ENCODE measurements at places on chromosomes 12 and 14. TPM values are rescaled to one million over a fixed set of nuclear protein-coding genes. Genes with fewer than 3 reads are reported as not detected.

DNA sequence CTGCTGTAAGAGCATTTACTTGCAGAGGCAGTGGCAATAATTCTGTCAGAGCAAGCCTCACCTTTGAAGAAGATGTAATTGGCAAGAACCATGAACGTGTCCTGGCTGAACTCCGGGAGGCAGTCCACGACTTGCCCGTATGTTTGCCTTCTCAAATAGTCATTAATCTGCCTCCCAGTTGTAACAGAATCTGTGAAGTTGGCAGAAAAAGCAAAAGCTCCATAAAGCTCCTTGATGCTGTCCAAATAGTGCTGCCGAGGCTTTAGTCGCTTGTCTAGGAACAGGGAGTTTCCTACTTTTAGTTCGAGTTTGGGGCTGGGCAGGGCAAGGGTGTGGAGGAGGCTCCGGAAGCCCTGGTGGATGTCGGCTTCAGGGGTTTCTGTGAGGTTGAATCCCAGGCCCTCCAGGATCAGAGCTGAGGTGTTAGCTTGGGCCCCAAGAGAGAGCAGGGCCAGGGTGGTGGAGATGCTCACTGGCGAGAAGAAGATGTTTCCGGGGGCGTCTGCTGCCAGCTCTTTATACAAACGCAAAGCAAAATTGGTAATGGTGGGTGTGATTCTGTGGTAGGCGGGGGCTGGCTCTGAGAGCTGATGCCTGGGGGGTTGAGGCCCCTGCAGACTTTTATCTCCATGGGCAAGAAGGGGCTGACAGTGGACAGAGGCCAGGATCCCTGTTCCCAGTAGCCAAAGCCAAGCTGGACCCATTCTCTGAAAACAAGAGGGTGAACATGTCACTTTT lies 4.4 kb downstream of the SERPINA11 start:
- no peak overlapping the region for H3K4me3 ChIP-seq
- 0 out of 2 replicates have a peak, but pooled peaks cover 8% of the 10 kb centered on the region for H3K27me3 ChIP-seq
- H3K4me1 ChIP-seq = no peaks in the 10 kb centered on the region
- no peak for DNase-seq
- no peaks in the 10 kb centered on the region for H3K36me3 ChIP-seq
- no peak overlapping the region for H3K27ac ChIP-seq

GRCh38 chr12:123576611-123577010 lies 7.7 kb upstream of the TMED2 start:
- H3K27me3 ChIP-seq = no peaks in the 10 kb centered on the region
- H3K4me1 ChIP-seq = peaks cover 6% of the 10 kb centered on the region
- no peaks in the 10 kb centered on the region for H3K36me3 ChIP-seq
- H3K4me3 ChIP-seq = no peak overlapping the region
- no peak for DNase-seq
- H3K27ac ChIP-seq = no peak overlapping the region

- peaks cover 33% of the 10 kb centered on the region for H3K4me1 ChIP-seq
- peak; percentile 99 for DNase-seq
- H3K36me3 ChIP-seq = no peaks in the 10 kb centered on the region
- no peaks in the 10 kb centered on the region for H3K27me3 ChIP-seq
- H3K4me3 ChIP-seq = no peak overlapping the region
Measured at GRCh38 chr14:57382283-57382682, 8.1 kb upstream of the NAA30 start.

- H3K27me3 ChIP-seq = no peaks in the 10 kb centered on the region
- H3K4me3 ChIP-seq = no peak overlapping the region
- H3K36me3 ChIP-seq = 0 out of 2 replicates have a peak, but pooled peaks cover 2% of the 10 kb centered on the region
- no peak overlapping the region for H3K27ac ChIP-seq
- peaks cover 11% of the 10 kb centered on the region for H3K4me1 ChIP-seq
Measured at GRCh38 chr12:25976289-25976688, 17.8 kb downstream of the RASSF8 start.

- H3K36me3 ChIP-seq = no peaks in the 10 kb centered on the region
Measured at GRCh38 chr14:93006567-93007051, 83.7 kb downstream of the CHGA start.

DNA sequence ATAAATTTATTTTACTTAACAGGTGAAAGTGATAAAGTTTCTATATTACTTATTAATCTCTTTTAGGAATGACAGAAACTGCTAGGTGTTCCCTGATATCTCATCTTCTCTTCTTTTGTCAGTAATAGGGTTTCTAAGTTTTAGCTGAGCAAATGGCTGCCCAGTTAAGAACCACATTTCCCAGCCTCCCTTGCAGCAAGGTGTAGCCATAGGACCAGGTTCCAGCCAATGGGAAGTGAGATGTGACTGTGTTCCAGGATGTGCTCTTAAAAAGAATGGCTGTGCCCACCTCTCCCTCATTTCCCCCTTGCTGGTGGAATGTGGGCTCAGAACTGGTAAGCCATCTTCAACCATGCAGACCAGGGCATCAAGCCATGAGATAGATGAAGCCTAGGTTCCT lies 165.6 kb downstream of the HELB start:
- no peaks in the 10 kb centered on the region for H3K4me1 ChIP-seq
- no peak for DNase-seq
- no peak overlapping the region for H3K27ac ChIP-seq
- H3K27me3 ChIP-seq = 0 out of 2 replicates have a peak, but pooled peaks cover 5% of the 10 kb centered on the region
- H3K36me3 ChIP-seq = no peaks in the 10 kb centered on the region
- no peak overlapping the region for H3K4me3 ChIP-seq

DNA sequence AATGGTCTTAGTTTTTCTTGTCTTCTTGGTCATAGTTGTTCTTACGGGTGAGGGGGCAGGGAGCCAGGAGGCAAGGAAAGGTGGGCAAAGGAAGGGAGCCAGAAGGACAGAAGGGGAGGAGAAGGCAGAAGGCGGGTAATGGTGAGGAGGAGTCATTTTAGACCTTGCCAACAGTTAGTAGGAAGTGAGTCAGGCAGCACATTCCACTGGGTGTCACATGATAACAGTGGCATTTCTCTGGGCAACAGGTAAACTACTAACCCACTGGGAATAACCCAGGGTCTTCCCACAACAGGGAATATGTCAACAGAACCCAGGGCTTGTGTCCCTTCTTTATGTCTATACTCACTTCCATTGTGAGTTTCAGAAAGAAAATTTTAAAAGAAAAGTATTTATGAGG lies 127.6 kb downstream of the SLC8A3 start:
- peaks cover 10% of the 10 kb centered on the region for H3K4me1 ChIP-seq
- no peak overlapping the region for H3K4me3 ChIP-seq
- peak; percentile 56 for DNase-seq
- peaks cover 43% of the 10 kb centered on the region for H3K27me3 ChIP-seq

DNA sequence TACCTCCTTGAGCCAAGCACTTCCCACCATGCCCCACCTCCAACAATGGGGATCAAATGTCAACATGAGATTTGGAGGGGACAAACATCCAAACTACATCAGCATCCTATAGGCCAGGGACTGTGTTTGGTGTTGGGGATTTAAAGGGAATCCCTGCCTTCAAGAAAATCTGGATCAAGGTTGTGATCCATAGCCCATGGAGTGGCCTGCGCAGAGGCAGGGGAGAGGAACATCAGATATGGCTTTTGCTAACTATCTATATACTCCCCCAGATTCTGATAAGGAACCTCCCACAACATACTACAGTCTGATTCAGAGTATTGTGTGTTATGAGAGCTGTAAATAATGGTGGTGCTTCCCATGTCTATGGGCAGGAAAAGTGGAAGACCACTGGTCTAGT lies 5.1 kb downstream of the KIF5A start:
- no peak for DNase-seq
- H3K4me1 ChIP-seq = no peaks in the 10 kb centered on the region
- H3K36me3 ChIP-seq = no peaks in the 10 kb centered on the region

DNA sequence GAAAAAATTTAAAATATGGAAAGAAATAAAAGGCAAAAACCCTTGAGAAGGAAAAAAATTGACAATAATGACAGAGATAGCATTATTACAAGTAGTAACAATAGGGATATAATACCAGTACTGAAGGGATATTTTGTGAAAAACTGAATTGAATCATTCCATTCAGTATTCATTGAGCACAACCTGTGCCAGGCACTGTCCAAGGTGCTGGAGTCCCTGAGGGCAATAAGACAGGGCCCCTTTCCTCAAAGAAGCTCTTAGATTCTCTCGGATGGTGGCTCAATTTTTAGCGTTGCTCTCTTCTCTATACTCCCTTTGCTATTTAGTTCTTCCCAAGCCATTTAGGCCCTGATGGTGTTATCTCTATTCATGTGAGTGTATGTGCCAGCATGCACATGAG lies 34.3 kb upstream of the GAS2L3 start:
- H3K4me1 ChIP-seq = no peaks in the 10 kb centered on the region
- peak; percentile 65 for DNase-seq
- H3K4me3 ChIP-seq = no peak overlapping the region
- H3K36me3 ChIP-seq = no peaks in the 10 kb centered on the region
- H3K27ac ChIP-seq = no peak overlapping the region
- H3K27me3 ChIP-seq = peaks cover 28% of the 10 kb centered on the region

- no peak overlapping the region for H3K27ac ChIP-seq
- DNase-seq = peak; percentile 56
- H3K4me1 ChIP-seq = peaks cover 27% of the 10 kb centered on the region
- no peaks in the 10 kb centered on the region for H3K36me3 ChIP-seq
Measured at GRCh38 chr12:67966560-67966959, 22.7 kb upstream of the IFNG-AS1 start.

DNA sequence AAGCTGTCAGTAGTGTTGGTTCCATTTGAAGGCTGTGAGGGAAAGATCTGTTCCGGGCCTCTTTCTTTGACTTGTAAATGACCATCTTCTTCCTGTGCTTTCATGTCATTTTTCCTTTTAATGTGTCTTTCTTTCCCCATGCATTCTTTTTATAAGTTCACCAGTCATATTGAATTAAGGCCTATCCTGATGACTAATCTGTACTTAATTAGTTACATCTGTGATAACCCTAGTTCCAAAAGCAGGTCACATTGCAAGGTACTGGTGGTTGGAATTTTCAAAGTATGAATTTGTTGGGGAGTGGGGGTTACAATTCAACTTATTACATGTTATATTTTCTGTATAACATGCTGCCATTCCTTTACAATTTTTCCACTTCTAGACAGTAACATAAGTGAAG lies 1642.1 kb upstream of the FLRT2 start:
- no peaks in the 10 kb centered on the region for H3K27me3 ChIP-seq
- no peak overlapping the region for H3K4me3 ChIP-seq
- no peak for DNase-seq
- H3K4me1 ChIP-seq = no peaks in the 10 kb centered on the region
- H3K27ac ChIP-seq = no peak overlapping the region
- H3K36me3 ChIP-seq = no peaks in the 10 kb centered on the region

GRCh38 chr12:43551279-43551970 lies 578 bp downstream of the ADAMTS20 start:
- no peak for DNase-seq
- no peaks in the 10 kb centered on the region for H3K4me1 ChIP-seq
- no peak overlapping the region for H3K27ac ChIP-seq
- peaks cover 31% of the 10 kb centered on the region for H3K27me3 ChIP-seq

- no peak for DNase-seq
- no peak overlapping the region for H3K4me3 ChIP-seq
- H3K27ac ChIP-seq = no peak overlapping the region
- no peaks in the 10 kb centered on the region for H3K27me3 ChIP-seq
- peaks cover 12% of the 10 kb centered on the region for H3K36me3 ChIP-seq
Measured at GRCh38 chr12:64018524-64018923, 174.0 kb downstream of the SRGAP1 start.

- no peak overlapping the region for H3K27ac ChIP-seq
- no peak for DNase-seq
- peaks cover 38% of the 10 kb centered on the region for H3K4me1 ChIP-seq
- no peaks in the 10 kb centered on the region for H3K36me3 ChIP-seq
- no peak overlapping the region for H3K4me3 ChIP-seq
Measured at GRCh38 chr12:78186670-78187069, 356.0 kb downstream of the NAV3 start.

DNA sequence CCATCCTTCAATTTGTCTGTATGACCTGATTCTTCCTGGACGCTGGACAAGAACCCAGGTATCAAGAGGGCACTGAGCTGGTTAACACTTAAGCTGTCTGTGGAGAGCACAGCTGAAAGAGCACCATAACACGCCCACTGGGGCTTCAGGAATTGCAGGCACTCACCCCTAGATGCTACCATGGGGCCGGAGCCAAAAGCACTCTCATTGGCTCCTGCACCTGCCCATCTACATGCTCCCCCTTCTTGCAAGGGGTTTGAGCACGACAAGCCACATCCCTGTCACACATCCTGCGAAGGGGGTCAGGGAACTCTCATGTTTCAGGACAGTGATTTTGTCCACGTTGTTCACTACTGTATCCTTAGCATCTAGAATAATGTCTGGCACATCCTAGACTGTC lies 35.1 kb upstream of the TBC1D15 start:
- no peak for DNase-seq
- 0 out of 2 replicates have a peak, but pooled peaks cover 7% of the 10 kb centered on the region for H3K27me3 ChIP-seq
- H3K4me1 ChIP-seq = no peaks in the 10 kb centered on the region

GRCh38 chr14:89397569-89398230 lies 19.3 kb downstream of the FOXN3 start:
- H3K4me3 ChIP-seq = no peak overlapping the region
- no peak overlapping the region for H3K27ac ChIP-seq
- no peaks in the 10 kb centered on the region for H3K27me3 ChIP-seq
- no peaks in the 10 kb centered on the region for H3K4me1 ChIP-seq
- H3K36me3 ChIP-seq = no peaks in the 10 kb centered on the region

DNA sequence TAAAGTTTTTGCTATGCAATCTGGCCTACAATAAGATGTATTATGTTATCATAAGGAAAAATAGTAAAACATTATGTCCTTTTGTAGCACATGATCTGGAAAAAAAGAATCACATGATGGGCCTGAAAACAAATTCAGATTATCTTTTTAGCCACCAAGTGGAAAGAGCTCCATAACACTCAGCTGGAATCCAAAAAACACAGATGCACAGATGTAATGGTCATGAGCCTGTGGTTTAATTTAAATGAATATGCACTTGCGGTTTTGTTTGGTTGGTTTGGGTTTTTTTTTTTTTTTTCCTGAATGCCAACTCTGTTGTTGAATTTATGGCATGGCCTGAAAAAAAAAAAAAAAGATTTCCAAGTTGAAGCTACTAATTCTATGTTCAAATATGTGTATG lies 4.1 kb downstream of the KCNC2 start:
- H3K4me3 ChIP-seq = no peak overlapping the region
- H3K27me3 ChIP-seq = no peaks in the 10 kb centered on the region
- no peaks in the 10 kb centered on the region for H3K4me1 ChIP-seq
- no peak for DNase-seq
- H3K36me3 ChIP-seq = no peaks in the 10 kb centered on the region

- no peaks in the 10 kb centered on the region for H3K36me3 ChIP-seq
- peaks cover 20% of the 10 kb centered on the region for H3K4me1 ChIP-seq
- no peak overlapping the region for H3K27ac ChIP-seq
- no peak overlapping the region for H3K4me3 ChIP-seq
- DNase-seq = peak; percentile 53
Measured at GRCh38 chr14:35355981-35356841, 48.3 kb downstream of the NFKBIA start.

- H3K4me1 ChIP-seq = no peaks in the 10 kb centered on the region
- DNase-seq = peak; percentile 84
- H3K36me3 ChIP-seq = no peaks in the 10 kb centered on the region
- no peak overlapping the region for H3K27ac ChIP-seq
- H3K4me3 ChIP-seq = no peak overlapping the region
- no peaks in the 10 kb centered on the region for H3K27me3 ChIP-seq
Measured at GRCh38 chr12:119902084-119902509, 25.0 kb upstream of the CIT start.

- H3K4me3 ChIP-seq = no peak within 1 kb of the TSS
- H3K4me1 ChIP-seq = no peaks in the 10 kb centered on the region
- no peak for DNase-seq
- peaks cover 33% of the 10 kb centered on the region for H3K27me3 ChIP-seq
Measured at GRCh38 chr14:21057803-21058675, at the start of gene RNASE8. Gene RNASE8, plus strand, starts transcription at chr14:21057822. Its CDS starts 71 bp downstream, at chr14:21057893.

The PRR4 gene
- 9.3 TPM for total RNA-seq

The C14orf119 gene
- 49.6 TPM for total RNA-seq

The LRRC10 gene
- total RNA-seq = not detected

The RASSF9 gene
- total RNA-seq = 0.17 TPM

The AKT1 gene
- 196 TPM for total RNA-seq

The AQP6 gene
- not detected for total RNA-seq

The MAP1LC3B2 gene
- total RNA-seq = not detected

Data from PC-3 (cell line).